ENCODE measurements at places on chromosomes 2 and 18.

GRCh38 chr2:202494300-202495229, 118.4 kb downstream of the BMPR2 start:
- no peak for DNase-seq

DNA sequence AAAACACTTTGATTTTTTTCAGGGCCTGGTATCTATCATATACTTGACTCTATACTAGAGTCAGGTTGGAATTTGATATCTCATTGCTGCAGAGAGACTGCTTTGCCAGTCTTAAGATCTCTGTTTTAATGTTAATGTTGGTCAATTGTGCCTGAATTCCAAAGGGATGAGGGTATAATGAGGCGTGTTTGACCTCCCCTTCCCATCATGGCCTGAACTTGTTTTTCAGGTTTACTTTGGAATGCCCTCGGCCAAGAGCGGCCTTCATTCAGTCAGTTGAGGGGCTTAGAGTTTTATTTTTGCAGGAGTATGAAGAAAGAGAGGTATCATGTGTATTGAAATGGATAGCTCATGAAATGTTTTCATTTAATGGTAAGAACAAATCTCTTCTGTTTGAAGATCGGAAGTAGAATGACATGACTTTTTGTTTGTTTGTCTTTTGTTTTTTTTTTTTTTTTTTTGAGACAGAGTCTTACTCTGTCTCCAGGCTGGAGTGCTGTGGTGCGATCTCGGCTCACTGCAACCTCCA, 119.0 kb downstream of the KIAA1328 start:
- no peak for DNase-seq

- DNase-seq, result no peak
Measured at GRCh38 chr2:103268841-103269498, 507.1 kb downstream of the TMEM182 start.

GRCh38 chr2:198795419-198795818, 662.3 kb downstream of the SATB2 start:
- DNase-seq, result no peak

DNA sequence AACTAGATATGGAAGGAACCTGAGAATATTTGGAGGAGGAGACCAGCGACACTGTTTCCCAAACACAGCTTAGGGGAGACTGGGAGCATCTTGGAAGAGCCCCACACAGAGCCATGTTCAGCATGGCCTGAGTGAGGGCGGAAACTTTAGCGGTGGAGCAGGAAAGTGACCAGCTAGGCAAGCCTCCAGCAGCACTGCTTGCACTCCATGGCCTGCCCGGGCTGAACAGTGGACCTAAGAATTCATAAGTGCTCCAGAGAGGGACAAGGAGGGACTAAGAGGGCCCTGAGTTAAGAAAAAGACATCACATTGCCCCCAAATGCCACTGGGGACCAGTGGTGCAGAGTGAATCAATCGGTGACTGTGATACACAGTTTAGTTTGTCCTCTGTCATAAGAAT, 566.4 kb downstream of the TNS1 start:
- no peak for DNase-seq

GRCh38 chr18:6885992-6886796, 156.7 kb downstream of the ARHGAP28 start:
- no peak for DNase-seq

DNA sequence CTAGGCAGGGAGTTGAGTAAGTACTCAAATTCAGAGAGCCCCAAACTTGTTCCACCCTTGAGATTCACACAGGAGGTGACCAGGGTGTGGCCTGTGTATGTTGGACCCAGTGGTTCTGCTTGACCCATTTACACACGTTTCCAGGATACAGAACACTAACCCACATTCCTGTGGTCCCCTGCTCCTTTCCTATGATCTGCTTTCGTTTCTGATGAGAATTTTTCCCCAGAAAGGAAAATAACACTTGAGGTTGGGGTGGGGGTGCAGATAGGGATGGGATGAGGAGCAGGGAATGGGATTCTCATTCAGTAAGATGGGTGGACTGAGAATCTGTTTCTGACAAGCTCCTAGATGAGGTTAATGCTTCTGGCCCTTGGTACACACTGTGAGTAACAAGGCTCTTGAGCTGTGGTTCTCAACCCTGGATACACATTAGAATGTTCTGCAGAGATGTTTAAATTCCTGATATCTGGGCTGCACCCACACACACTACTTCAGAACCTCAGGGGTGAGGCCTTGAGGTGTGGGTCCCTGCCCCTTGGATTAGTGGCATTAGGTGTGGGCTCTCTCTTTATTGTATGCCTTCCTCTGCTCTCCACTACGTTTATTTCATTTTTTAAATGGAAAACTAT, 58.4 kb downstream of the TPGS2 start:
- DNase-seq, result no peak

DNA sequence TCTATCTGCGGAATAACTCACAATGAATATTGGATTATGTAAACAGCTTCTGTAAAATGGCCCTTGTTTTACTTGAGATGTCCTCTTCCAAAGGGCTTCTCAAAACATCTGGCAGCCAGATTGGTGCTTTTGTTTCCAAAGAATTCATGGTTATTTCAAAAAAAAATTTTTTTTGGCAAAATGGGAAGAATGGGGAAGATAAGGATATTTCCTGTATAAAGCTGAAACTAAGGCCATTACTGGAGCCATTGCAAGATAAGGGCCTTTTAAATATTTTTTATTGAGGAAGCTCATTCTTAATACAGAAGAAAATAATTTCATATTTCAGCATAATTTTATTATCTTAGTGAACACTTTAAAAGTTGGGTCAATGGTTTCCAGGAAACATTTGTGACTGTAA, 259.1 kb downstream of the GALNT13 start:
- DNase-seq, result no peak

- DNase-seq, result no peak
Measured at GRCh38 chr18:66329716-66330115, 274.2 kb downstream of the CDH19 start.

All from CD4-positive, alpha-beta T cell treated with Interleukin-17A for 1 hour (primary cell).